ENCODE measurements at places on chromosomes 12 and 14.

DNA sequence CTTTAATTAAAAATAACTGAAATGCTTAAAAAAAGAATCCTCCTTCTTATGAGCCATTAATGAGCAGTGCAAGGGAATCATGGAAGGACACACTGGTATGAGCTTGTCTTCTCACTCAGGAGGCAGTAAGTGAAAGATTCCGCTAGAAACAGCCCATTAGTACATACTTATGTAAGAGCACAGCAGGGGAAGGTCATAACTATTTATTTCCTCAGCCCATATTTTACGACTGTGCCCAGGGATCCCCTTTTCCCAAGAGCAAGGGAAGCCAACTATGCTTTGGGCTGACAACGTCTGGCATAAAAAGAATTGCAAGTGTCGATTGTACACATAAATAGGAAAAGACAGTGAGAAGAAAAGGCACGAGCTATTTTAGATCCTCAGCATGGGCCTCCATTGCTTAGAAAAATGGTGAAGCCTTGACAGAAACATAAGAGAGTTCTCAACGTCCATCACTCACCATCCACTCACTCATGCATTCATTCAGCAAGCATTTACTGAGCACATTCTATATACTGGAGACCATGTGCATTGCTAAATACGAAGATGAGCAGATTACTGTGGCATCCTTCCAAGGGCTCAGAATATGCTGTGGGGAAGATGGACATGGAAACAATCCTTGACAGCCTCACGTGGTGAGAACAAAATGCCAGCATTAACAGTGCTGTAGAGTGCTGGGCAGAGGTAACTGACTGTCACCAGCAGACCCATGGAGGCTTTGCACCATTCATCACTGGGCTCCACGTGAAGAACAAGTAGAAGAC is 152.7 kb downstream of the NTF3 start:
- no peak for DNase-seq

GRCh38 chr12:63888908-63889635 is 44.6 kb downstream of the SRGAP1 start:
- DNase-seq: no peak

DNA sequence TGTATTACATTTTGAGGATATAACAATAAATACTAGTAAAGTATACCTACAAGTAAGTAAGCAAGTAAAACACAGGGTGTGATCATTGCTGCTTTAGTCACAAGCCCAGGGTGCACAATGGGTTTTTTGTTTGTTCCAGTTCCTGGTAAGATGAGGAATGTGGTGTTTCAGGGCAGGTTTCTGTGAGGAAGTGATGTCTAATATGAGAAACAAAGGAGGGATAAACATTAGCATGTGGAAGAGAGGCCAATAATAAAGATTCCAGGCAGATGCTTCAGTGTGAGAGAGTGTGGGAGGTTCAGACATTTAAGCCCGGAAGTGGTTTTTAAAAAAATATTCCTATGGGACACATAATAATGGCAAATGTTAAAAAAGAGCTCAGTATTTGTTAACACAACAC is 808.1 kb upstream of the USP15 start:
- DNase-seq: no peak

DNA sequence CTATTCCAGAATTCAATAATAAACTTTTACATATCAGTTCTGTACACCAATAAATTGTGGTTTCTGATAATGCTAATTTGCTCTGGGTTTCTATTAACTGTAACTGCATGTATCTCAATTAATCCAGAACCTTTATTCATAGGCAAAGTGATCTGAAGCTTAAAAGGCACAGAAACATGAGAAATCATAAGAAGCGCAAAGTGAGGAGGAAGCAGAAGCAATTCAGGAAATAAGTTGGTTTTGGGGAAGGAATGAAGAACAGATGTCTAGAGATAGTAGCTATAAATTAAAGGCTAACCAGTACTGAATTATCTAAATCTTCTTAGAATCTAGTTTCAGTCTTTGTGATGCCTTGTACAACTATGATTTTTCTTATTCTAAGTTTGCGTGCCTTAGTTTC is 24.6 kb downstream of the KERA start:
- DNase-seq: no peak

- no peak for DNase-seq
Observed at GRCh38 chr14:90871605-90872233, 55.5 kb upstream of the TTC7B start.

GRCh38 chr14:89366864-89367778 is 49.9 kb downstream of the FOXN3 start:
- DNase-seq: no peak

DNA sequence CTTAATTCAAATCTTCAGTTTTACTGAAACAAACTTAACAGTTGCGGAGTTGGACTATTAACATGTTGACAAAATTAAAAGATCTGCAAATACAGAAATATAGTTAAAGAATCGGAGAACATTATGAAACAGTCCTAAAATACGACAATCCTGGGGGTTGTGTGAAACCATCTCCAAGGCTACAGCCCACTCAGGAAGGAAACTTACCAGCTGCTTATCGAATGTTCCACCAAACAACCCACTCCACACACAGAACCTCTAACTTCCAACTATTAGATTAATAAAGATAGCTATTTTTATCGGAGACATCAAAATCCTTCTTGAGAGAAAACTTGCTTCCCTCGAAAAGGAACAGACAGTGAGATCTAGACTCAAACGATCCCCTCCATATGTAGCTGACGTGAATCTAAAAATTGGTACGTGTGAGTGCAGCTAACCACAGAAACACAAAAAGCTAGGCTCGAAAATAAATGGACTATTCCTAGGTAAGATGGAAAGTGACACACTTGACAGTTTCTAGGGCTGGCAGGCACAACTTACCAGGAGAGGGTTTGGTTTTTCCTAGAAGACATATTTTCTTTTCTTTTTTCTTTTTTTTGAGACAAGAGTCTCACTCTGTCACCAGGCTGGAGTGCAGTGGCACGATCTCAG is 12.9 kb downstream of the VPS37B start:
- no peak for DNase-seq

DNA sequence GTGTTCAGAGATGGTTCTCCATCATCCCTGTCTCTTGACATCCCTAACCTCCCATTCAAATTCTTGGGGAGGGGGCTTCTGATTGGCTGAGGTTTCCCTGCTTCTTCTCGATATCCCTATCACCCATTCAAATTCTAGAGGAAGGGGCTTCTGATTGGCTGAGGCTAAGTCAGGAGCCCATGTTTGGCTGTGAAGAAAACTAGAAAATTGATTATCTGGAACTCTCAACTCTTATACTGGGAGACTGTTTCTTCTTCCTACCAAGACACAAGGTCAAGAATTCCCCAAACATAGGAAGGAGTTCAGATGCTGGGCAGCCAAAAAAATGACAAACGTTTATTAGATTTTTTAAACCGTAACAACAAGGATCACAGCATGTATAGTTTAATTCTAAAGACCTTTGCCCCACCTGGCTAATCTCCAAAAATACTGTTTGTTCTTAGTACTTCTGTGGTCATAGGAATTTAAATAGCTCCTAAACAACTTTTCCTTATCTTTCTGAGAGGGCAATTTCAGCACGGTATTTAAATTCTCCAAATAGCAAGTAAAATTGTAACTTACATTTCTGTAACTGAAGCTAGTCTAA is 26.4 kb downstream of the SPIC start:
- DNase-seq: no peak

GRCh38 chr12:116918464-116918863 is 7.7 kb downstream of the FBXW8 start:
- DNase-seq: no peak

DNA sequence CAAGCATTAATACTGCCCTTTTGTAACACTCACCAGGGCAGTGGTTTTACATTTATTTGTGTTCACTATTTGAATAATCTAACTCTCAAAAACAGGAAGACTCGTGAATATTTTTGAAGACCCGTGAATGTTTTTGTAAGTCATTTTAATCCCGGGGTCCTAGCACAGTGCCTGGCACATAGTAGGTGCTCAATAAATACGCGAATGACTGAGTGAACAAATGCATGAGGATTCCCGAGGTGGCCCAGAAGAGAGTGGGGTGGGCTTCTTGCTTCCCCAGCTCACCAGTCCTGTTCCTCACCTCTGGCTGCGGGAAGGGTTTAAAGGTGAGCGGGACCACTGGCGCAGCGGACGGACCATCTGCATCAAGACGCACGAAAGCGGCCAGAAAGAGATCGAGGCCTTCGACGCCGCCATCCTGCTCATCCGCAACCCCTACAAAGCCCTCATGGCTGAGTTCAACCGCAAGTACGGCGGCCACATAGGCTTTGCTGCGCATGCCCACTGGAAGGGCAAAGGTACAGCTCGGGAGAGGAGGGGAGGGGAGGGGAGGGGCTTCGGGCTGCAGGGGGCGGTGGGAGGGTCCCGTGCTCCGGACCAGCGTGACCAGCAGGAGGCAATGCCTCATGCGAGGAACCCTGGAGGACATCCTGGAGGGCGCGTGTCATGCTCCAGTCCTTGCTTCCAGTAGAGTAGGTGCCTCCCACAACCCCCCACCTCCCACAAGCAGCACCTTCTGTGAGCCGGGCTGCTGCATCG is 98.9 kb downstream of the CMKLR1 start:
- DNase-seq: no peak

DNA sequence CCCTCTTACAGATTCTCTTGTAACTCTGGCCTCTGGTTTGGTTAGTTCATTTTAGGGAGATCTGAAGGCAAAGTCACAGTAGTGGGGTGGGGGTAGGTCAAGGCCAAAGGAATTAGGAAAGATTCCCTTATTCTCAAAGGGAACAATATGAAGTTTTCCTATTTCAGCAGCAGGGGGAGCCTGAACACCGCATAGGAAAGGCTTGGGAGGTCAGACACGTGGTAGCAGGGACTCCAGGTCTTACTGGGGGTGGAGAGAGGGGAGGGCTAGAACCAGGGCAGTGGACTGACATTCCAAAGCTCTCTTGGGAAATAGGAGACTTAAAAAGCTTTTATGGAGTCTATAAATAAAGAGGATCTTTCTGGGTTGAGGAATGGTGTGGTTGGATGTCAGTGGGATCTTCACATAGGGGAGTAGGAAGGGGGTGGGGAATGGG is 1.3 kb downstream of the ZC3H10 start:
- peak; percentile 47 for DNase-seq

- no peak for DNase-seq
Observed at GRCh38 chr12:47825173-47825639, 5.5 kb upstream of the HDAC7 start.

DNA sequence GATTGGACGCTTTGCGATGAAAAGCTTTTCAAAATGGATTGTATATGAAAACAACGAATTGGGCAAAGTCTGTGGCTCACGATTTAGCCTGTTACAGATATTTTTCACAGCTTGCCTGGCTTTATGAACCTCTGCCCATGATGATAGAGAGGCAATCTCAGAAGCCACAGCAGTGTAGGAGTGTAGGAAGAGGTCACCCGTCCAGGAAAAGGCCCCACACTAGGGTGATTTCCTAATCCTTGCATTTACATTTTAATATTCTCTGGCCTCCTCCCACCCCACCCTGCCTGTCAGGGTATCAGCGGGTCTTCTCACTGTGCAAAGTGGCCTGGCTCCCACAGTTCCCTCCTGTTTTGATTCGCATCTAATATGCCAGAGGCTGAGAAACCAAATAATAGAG is 81.8 kb upstream of the FOXN3 start:
- no peak for DNase-seq

GRCh38 chr12:8123124-8123912 is at the start of gene CLEC4A:
CLEC4A (plus strand) TSS chr12:8123617; CDS start chr12:8123879, 262 bp downstream.
- no peak for DNase-seq

GRCh38 chr12:85855305-85855704 is 18.8 kb upstream of the NTS start:
- DNase-seq: no peak

DNA sequence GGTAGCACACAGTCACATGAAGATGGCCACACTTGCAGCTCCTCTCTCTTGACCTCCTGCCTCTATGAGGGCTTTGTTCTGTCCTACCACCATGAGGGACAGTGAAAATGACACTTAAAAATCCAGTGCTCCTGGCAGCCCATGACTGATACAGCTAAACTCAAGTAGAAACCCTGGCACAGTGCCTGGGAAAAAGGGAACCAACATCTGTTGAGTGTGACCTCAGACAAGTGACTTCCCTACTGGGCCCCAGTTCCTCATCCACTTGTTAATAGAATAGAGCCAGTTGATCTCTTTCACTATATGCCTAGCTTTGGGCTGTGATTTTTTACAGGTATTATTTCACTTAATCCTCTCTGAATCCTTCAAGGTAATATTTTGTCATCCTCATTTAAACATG is 4.8 kb downstream of the GUCY2C start:
- no peak for DNase-seq
